Panc1 (cell line): ENCODE measurements at places on chromosomes 3 and 15. TPM values are rescaled to one million over a fixed set of nuclear protein-coding genes. Genes with fewer than 3 reads are reported as not detected.

CEP63 gene
- total RNA-seq = 30.5 TPM

SAMMSON gene
- total RNA-seq = not detected

TTC21A gene
- 7.7 TPM for total RNA-seq

GRCh38 chr15:39685999-39686613 is 96.5 kb downstream of the FSIP1 start:
- H3K4me3 ChIP-seq = no peak overlapping the region
- no peaks in the 10 kb centered on the region for H3K27me3 ChIP-seq
- no peak overlapping the region for H3K27ac ChIP-seq
- H3K4me1 ChIP-seq = no peaks in the 10 kb centered on the region
- peak; percentile 13 for DNase-seq
- no peaks in the 10 kb centered on the region for H3K36me3 ChIP-seq

GRCh38 chr3:49609815-49610214 is 55.5 kb downstream of the BSN start:
- H3K36me3 ChIP-seq = no peaks in the 10 kb centered on the region
- H3K4me3 ChIP-seq = no peak overlapping the region
- no peaks in the 10 kb centered on the region for H3K4me1 ChIP-seq
- H3K27me3 ChIP-seq = no peaks in the 10 kb centered on the region

DNA sequence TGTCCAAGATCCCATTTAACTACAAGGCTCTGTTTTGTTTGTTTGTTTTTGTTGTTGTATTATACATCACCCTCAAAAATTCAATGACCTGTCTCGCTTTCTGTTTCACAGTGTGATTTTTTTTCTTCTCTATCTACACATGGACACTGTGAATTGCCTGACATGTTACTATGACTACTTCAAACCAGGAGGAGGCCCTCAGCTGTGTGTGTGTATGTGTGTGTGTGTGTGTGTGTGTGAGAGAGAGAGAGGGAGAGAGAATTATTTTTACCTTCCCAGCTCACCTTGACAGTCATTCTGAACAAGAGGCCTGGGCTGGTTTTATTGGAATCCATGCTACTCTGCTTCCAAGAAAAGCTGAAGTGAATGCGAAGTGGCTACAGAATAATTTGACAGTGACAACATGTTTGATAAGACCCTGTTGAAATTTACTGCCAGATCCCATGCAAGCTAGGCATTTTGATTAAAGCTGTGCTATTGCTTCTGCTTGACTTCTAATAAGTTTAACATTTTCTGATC is 841.4 kb downstream of the NSUN3 start:
- H3K4me1 ChIP-seq = no peaks in the 10 kb centered on the region
- no peaks in the 10 kb centered on the region for H3K36me3 ChIP-seq
- no peak overlapping the region for H3K4me3 ChIP-seq
- no peak for DNase-seq
- H3K27me3 ChIP-seq = no peaks in the 10 kb centered on the region

GRCh38 chr3:33233884-33234283 is 15.3 kb upstream of the SUSD5 start:
- H3K27me3 ChIP-seq = no peaks in the 10 kb centered on the region
- H3K27ac ChIP-seq = no peak overlapping the region
- H3K36me3 ChIP-seq = no peaks in the 10 kb centered on the region; the same call in 1 of the 2 replicates

- no peaks in the 10 kb centered on the region for H3K27me3 ChIP-seq
- DNase-seq = no peak
- no peak overlapping the region for H3K4me3 ChIP-seq
- no peaks in the 10 kb centered on the region for H3K4me1 ChIP-seq
- H3K36me3 ChIP-seq = no peaks in the 10 kb centered on the region
- H3K27ac ChIP-seq = no peak overlapping the region
Measured at GRCh38 chr3:50435371-50436113, 67.9 kb downstream of the CACNA2D2 start.

ATP10A gene
- total RNA-seq = 0.31 TPM

DNA sequence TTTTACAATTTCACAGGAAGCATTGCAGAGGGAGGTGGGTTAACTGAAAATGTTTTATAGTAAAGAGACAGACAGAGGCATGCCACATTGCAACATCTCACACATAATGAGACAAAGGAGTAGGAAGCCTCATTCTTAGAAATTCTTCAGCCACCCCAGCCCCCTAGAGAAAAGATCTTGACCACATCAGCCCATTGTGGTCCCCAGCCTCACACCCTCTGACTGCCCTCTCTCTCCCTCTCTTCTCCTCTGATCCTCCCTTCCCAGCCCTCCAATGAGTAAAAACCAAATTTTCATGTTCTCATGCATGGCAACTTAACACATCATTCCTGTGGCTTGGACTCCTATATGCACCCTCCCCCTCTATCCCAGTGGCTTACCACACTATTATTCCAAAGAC is 174.1 kb downstream of the UACA start:
- H3K4me3 ChIP-seq = no peak overlapping the region
- no peaks in the 10 kb centered on the region for H3K36me3 ChIP-seq
- DNase-seq = no peak
- no peak overlapping the region for H3K27ac ChIP-seq
- no peaks in the 10 kb centered on the region for H3K27me3 ChIP-seq
- H3K4me1 ChIP-seq = peaks cover 8% of the 10 kb centered on the region

DNA sequence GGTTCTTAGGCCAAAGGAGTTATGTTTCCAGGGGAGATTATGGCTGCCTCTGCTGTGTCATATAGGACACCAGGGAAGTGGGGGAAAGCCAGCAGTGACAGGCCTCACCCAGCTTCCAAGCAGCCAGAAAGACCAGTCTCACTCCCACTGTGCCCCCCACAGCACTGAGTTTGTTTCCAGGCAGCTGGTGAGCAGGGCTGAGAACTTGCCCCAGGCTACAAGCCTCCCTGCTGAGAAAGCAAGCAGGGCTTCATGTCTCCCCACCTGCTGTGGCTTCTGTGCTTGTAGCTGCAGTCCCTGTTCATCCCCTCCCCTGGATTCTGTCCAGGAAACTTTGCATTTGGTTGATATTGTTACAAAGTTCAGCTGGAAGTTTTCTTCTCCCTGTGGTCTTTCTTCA is 376.3 kb downstream of the PDCD6IP start:
- no peak overlapping the region for H3K27ac ChIP-seq
- no peaks in the 10 kb centered on the region for H3K27me3 ChIP-seq
- H3K4me3 ChIP-seq = no peak overlapping the region
- H3K36me3 ChIP-seq = no peaks in the 10 kb centered on the region
- no peaks in the 10 kb centered on the region for H3K4me1 ChIP-seq
- DNase-seq = no peak

UTS2B gene
- 0.26 TPM for total RNA-seq

GRCh38 chr3:159866201-159866746 is 122.4 kb upstream of the IL12A start:
- H3K4me3 ChIP-seq = no peak overlapping the region
- no peak overlapping the region for H3K27ac ChIP-seq
- no peak for DNase-seq
- H3K4me1 ChIP-seq = peaks cover 12% of the 10 kb centered on the region
- no peaks in the 10 kb centered on the region for H3K27me3 ChIP-seq

DNA sequence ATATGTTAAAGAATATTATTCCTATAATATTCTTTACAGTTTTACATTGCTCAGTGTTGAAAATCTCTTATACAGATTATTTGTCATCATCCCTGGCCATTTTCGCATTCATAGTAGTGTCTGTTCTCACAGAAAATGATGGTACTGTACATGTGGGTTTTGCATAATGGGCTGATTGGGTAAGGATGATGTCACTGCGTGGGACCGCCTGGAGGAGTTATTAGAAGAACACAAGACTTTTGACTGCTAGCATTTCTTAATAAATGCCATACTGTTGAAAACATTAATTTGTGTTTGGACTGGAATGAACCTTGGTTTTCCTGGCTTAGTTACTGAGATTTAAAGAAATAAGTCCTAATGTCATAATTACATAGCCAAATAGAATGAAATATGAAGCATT is 20.3 kb downstream of the LRCH3 start:
- no peaks in the 10 kb centered on the region for H3K36me3 ChIP-seq
- H3K27me3 ChIP-seq = no peaks in the 10 kb centered on the region
- DNase-seq = no peak
- peaks cover 8% of the 10 kb centered on the region for H3K4me1 ChIP-seq
- no peak overlapping the region for H3K4me3 ChIP-seq

DNA sequence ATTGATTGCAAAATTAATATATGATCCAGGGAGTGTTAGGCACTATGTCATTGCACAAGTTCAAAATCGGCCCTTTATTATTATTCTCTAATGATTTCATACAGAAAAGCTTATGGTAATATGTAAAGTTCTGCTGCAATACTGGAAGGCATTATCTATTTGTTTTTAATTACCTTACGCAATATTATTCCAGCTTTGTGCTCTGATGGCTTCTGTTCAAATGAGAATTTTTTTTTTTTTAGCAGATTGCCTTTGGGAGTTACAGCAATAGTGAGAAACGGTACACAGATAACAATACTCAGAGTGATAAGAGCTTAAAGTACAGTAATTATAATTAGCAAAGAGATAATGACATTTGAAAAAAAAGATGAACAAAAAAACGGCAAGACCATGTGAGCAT is 602.2 kb upstream of the ALCAM start:
- H3K27me3 ChIP-seq = no peaks in the 10 kb centered on the region
- no peaks in the 10 kb centered on the region for H3K4me1 ChIP-seq
- no peak overlapping the region for H3K4me3 ChIP-seq
- H3K36me3 ChIP-seq = no peaks in the 10 kb centered on the region
- no peak overlapping the region for H3K27ac ChIP-seq
- no peak for DNase-seq

PPP1R14D gene
- 0.64 TPM for total RNA-seq

GRCh38 chr15:101495334-101496197 is 6.1 kb upstream of the PCSK6 start:
- no peaks in the 10 kb centered on the region for H3K4me1 ChIP-seq
- H3K4me3 ChIP-seq = no peak overlapping the region
- H3K27me3 ChIP-seq = peaks cover 5% of the 10 kb centered on the region; the same call in 1 of the 2 replicates
- no peaks in the 10 kb centered on the region for H3K36me3 ChIP-seq
- DNase-seq = no peak

GRCh38 chr15:68730471-68730919 is 90.2 kb downstream of the ANP32A start:
- H3K4me1 ChIP-seq = no peaks in the 10 kb centered on the region
- no peak for DNase-seq
- no peaks in the 10 kb centered on the region; the same call in 1 of the 2 replicates for H3K27me3 ChIP-seq
- H3K36me3 ChIP-seq = no peaks in the 10 kb centered on the region

- H3K36me3 ChIP-seq = no peaks in the 10 kb centered on the region
- H3K27ac ChIP-seq = no peak overlapping the region
- H3K4me3 ChIP-seq = no peak overlapping the region
- no peaks in the 10 kb centered on the region for H3K4me1 ChIP-seq
- DNase-seq = no peak
Measured at GRCh38 chr3:144839991-144840390, 868.4 kb downstream of the DIPK2A start.

DNA sequence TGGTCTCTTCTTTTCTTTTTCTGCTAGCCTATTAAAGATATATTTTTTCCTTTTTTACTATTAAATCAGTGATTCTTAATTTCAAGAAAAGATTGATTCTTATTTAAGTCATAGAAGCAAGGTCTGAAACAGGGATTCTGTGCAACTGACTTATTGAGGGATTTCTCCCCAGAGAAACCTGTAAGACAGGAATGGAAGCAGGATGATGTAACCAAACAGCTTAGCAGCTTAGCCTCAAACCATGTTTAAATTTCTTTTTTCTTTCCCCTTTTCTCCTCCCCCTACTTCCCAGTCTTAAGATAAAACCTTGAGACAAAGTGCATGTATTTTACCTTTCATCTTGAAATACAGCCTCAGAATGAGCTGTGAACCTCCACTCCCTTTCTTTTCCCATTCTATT is 322.8 kb downstream of the NEK10 start:
- no peak overlapping the region for H3K4me3 ChIP-seq
- H3K36me3 ChIP-seq = no peaks in the 10 kb centered on the region
- no peak for DNase-seq
- no peak overlapping the region for H3K27ac ChIP-seq
- no peaks in the 10 kb centered on the region for H3K27me3 ChIP-seq
- no peaks in the 10 kb centered on the region for H3K4me1 ChIP-seq

DNA sequence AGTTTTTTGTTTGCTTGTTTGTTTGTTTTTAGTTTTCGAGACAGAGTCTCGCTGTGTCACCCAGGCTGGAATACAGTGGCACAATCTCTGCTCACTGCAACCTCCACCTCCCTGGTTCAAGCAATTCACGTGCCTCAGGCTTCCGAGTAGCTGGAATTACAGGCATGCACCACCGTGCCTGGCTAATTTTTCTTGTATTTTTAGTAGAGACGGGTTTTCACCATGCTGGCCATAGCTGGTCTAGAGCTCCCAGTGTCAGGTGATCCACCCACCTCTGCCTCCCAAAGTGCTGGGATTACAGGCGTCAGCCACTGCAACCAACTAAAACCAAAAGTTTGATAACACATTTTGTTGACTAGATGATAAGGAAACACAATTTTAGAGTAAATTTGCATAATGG is 372.7 kb downstream of the FGF12 start:
- H3K4me1 ChIP-seq = no peaks in the 10 kb centered on the region
- H3K4me3 ChIP-seq = no peak overlapping the region
- H3K36me3 ChIP-seq = no peaks in the 10 kb centered on the region
- no peak overlapping the region for H3K27ac ChIP-seq
- DNase-seq = no peak

FGF7 gene
- total RNA-seq = not detected

GRCh38 chr15:63190769-63191649 is 1.6 kb downstream of the RAB8B start:
- no peaks in the 10 kb centered on the region for H3K27me3 ChIP-seq
- no peaks in the 10 kb centered on the region; the same call in 1 of the 2 replicates for H3K36me3 ChIP-seq
- peak overlapping the region; percentile 67 for H3K4me3 ChIP-seq
- peak overlapping the region; percentile 71; the same call in 1 of the 2 replicates for H3K27ac ChIP-seq
- no peak for DNase-seq

DNA sequence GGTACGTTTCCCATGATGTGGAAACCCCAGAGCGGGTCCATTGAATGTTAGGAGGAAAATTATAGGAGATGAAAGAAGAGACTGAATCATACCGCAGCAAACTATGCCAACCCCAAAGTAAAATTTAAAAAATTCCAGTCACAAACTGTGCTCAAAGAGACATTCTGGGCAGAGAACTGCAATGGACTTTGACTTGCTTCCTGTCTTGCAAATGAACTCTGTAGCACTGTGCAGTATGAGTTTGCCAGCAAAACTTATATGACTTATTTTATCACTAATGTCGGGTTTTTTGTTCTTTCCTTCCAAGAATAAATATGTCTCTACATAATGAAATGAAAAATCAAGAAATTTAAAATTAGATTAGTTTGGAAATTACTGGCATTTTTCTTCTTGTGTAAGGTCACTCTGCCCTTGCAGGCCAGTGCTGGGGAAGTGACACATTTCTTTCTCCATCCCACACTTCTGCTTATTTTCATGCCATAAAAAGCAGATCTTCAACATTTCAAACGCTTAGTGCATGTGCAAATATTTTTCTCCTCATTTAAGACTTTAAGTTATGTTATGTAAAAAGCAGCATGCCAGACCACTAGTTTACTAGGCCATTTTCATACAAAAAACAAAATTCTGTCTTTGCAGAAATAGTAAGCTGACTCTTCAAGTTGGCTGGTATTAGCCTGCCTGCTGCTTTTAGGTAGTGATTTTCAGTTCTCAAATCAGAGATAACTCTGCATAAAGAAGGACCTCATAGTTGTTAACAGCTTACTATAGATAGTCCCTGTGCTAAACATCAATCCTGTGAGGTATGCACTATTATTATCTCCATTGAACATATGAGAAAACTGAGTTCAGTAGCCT is 32.2 kb upstream of the SSR3 start:
- no peak for DNase-seq
- no peak overlapping the region for H3K27ac ChIP-seq
- H3K36me3 ChIP-seq = no peaks in the 10 kb centered on the region
- no peaks in the 10 kb centered on the region for H3K4me1 ChIP-seq
- H3K27me3 ChIP-seq = peaks cover 3% of the 10 kb centered on the region; the same call in 1 of the 2 replicates

TRANK1 gene
- 3.2 TPM for total RNA-seq

- no peaks in the 10 kb centered on the region for H3K36me3 ChIP-seq
- peak overlapping the region; percentile 48 for H3K4me3 ChIP-seq
- H3K4me1 ChIP-seq = peaks cover 37% of the 10 kb centered on the region
- H3K27me3 ChIP-seq = no peaks in the 10 kb centered on the region
- DNase-seq = no peak
Measured at GRCh38 chr3:194070634-194071409, 65.1 kb upstream of the HES1 start.
